ENCODE measurements at places on chromosomes 3 and 15.

- DNase-seq: no peak
Observed at GRCh38 chr15:78155355-78155939, 6.3 kb downstream of the IDH3A start.

- no peak for DNase-seq
Observed at GRCh38 chr3:170367797-170368196, 10.3 kb downstream of the SKIL start.

DNA sequence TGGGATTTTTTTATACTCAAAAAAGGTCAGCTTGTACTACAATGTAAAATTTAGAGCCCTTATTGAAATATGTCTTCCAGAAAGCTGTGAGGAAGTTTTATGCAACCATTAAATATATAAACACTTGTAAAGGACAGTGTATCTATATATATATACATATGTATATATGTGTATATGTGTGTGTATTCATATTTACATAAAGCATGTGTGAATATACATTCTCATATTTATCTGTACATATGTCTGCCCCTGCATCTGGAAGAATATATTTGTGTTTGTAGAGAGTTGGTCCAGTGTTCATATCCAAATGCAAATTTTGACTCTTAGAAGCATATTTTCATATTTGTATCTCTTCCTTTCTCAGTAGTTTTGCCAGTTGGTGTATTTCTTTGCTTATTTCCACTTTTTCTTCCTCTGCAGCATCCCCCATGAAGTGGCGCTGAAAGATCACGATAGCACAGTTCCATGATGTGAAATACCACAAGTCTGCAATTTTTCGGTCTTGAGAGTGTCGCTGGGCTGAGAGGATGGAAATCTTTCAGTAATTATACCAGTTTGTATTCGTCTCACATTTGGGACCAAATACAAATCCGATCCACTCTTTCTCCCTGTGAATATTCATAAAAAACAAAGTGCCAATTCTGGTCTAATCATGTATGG is 311.7 kb upstream of the DPH6 start:
- no peak for DNase-seq

GRCh38 chr15:40430271-40430805 is 10.4 kb upstream of the BAHD1 start:
- no peak for DNase-seq

DNA sequence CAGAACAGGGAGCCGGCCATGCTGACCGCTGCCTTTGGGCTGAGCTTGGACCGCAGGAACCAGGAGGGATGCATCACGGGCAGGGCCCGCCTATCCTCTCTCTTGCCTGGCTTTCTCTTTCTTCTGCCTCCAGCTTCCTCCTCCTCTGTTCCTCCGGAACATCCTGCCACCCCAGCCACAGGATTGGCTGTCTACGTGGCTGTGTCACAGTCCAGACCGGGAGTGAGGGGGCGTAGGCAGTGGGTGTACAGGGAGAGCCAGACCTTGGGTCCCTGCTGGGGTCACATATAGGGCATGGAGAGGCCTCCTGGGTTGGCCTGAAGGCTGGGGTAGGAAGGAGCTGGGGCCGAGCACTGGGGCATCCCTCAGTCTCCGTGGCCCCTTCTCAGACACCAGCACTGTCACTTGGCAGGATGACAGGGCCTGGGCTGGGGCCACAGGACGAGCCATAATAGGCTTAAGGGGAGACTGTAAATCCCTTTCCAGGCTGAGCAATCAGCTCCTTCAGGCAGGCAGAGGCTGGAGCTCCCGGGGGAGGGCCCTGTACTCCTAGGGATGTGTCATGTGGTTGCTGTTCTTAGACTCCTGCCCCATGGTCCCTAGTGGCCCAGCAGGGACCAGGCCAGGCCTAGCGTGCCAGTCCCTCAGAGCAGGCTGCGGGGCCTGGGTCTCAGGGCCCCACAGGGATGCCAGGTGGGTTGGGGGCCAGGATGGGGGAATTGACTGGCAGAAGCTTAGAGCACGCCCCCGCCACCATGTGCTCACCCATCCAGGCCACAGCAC is 25.4 kb downstream of the LINGO1 start:
- DNase-seq: no peak

- no peak for DNase-seq
Observed at GRCh38 chr3:5017925-5018531, 38.8 kb downstream of the BHLHE40 start.

DNA sequence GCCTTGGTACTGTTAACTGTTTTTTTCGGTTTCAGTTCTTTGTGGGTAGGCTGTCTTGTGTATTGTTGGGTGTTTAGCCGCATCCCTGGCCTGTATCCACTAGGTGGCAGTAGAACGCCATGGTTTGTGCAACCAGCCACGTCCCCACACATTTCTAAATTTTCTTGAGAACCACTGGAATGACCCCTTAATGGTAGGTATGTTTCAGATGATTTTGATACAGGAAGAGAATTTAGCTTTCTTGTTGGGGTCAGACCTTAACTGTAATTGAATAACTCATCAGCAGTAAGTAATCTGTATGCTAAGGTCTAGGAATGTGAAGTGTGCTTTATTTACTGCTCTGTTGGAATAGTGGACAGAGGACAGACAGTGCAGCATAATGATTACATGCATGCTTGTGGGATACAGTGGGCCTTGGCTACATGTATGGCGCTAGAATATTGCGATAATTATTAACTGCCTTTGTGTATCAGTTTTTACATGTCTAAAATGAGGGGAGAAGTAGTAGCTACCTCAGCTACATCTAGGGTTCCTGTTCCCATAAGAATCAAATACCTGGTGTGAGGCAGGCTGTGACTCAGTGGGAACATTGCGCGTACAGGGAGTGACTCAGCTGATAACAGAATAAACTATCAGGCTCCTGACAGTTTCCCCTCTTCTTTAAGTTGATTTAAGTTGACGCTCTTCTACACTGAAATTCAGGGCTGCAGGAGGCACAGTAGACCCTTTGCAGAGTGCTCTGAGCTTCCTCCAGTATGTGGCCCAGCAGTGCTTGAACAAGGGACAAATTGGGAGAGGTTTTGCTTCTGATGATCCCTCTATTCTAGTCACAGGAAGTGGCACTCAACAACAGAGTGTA is 25.0 kb upstream of the GPR171 start:
- DNase-seq: peak; percentile 48

DNA sequence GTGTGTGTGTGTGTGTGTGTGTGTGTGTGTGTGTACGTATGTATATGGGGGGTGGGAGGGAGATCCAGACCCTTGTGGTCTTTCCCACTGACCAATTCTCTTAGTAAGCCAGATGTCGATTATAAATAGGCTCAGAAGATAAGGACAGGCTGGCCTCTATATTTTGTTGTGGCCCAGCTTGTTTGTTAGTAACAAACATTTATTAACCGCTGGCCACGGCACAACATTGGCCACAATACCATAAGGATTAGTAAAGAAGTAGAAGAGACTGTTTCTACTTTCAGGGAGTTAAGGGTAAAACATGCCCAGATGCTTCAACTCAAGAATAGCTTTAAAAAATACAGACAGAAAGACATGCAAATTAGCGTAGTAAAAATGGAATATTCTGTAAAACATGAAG is 58.1 kb downstream of the ABHD2 start:
- DNase-seq: no peak

DNA sequence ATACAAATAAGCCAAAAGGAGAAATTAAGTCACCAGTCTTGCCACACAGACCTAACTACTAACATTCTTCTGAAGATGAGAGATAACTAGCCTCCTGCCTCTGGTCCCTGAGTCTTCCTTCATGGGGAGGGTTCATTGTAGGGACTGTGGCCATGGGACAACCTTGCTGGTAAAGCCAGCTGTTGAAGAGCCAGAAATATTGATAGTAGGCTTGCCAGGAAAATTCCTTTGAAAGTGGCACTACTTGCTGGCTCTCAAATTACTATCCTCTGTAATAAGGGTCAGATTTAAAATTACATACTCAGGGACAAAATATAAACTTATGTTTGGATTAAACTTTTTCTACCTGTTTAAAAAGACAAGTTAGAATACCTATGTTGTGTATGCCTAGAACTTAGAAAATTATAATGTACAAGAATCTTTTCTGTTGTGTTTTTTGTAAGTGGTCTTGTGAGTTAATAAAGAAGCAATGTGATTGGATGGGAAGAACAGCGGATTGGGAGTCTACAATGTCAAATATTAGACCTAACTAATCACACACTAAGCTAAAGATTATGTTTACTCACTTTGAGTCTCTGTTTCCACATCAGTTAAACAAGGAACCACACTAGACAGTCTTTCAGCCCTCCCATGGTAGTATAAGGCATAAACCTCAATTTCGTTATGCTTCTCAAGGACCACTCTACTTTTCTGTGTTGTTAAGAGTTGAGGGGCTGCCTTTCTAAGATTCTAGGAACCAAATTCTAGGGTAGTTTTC is 60.0 kb upstream of the TRIM71 start:
- no peak for DNase-seq

DNA sequence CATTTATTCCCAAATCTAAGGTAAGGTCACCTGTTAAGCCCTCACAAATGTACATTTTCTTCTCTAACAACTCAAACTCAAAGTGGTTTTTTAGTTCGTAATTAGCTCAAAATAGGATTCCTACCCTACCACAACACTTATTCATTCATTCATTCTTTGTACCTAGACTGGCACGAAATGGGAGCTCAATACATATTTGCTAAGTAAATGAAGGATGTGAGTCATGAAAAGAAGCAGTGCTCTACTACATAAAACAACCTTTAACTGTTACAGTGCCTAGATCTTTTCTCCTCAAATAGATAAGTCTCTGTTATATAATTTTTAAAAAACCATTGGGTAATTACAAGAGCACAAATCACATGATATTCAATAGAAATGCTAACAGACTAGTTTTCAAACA is 13.1 kb downstream of the RSL24D1 start:
- no peak for DNase-seq

GRCh38 chr3:19662486-19662885 is 271.5 kb downstream of the EFHB start:
- no peak for DNase-seq

DNA sequence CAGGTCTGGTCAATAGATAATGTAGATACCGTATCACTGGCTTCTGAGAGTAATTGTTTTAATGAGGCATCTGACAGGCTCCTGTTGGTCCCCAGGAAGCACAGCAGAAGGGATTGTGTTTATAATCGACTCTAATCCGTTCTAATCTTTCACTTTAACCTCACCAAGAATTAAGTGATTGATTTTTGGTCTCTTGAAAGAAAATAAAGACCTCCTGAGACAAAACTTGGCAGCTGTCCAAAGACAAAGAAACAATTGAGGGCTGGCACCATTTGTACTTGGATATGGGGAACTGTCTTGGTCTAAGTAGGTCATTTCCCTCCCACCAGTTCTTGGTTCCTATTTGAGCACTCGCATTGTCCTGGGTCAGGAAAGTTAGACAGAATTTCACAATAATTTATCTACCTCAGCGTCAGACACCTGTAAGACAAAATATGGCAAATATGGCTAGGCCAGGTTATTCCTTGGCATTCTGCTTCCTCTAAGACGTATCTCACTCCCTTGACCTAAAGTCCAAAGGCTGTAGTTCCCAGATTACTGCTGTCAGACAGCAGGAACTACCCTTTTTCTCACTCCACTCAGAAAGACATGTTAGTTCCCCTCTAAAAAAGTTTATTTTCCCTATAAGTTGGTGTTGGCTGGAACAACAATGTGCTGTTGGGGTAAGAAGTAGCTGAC is 22.7 kb upstream of the CD96 start:
- DNase-seq: no peak

DNA sequence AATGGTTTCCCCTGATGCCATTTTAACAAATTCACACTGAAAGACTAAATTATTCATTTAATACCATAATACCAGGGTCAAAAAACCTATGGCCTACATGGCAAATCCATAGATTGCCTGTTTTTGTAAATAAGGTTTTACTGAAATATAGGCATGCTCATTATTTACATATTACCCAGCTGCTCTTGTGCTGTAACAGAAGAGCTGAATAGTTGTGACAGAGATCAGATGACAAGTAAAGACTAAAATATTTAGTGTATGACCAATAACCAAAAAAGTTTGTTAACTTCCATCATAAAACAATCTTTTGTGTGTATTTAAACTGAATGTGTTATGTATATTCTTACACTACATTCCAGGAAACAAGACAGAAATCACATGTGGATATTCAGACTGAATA is 60.2 kb downstream of the DENND4A start:
- DNase-seq: no peak

- DNase-seq: no peak
Observed at GRCh38 chr3:128548426-128549282, 55.7 kb upstream of the GATA2 start.

- DNase-seq: no peak
Observed at GRCh38 chr15:40054855-40055575, 16.0 kb upstream of the SRP14 start.

- DNase-seq: peak; percentile 93
Observed at GRCh38 chr3:107064405-107065060, 312.7 kb upstream of the CCDC54 start.

GRCh38 chr3:99470841-99471240 is 167.6 kb upstream of the COL8A1 start:
- DNase-seq: no peak

GRCh38 chr3:67685499-67685898 is 31.1 kb upstream of the SUCLG2 start:
- no peak for DNase-seq

DNA sequence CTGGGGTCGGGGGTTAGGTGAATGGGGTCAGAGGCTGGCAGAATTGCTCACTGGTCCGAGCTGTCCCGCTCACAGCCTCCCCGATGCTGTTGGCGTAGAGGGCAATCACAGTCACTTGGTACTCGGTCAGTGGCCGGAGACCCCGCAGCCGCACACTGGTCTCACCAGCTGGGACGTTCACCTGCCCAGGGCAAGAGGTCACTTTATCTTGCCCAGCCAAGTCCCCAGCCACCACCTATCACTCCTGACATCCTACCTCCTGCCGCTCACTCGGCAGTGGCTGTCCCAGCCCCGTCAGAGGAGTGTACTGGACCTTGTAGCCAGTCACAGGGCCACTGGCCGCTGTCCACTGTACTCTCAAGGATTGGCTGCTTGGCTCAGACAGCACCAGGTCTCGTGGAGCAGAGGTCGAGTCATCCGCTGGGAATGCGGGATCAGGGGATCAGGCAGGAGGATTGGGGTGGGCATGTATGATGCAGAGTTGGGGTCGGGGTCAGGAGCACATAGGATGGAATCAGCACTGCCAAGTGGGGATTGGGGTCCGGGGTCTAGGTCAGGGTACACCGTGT is 2.5 kb downstream of the COL7A1 start:
- DNase-seq: no peak

DNA sequence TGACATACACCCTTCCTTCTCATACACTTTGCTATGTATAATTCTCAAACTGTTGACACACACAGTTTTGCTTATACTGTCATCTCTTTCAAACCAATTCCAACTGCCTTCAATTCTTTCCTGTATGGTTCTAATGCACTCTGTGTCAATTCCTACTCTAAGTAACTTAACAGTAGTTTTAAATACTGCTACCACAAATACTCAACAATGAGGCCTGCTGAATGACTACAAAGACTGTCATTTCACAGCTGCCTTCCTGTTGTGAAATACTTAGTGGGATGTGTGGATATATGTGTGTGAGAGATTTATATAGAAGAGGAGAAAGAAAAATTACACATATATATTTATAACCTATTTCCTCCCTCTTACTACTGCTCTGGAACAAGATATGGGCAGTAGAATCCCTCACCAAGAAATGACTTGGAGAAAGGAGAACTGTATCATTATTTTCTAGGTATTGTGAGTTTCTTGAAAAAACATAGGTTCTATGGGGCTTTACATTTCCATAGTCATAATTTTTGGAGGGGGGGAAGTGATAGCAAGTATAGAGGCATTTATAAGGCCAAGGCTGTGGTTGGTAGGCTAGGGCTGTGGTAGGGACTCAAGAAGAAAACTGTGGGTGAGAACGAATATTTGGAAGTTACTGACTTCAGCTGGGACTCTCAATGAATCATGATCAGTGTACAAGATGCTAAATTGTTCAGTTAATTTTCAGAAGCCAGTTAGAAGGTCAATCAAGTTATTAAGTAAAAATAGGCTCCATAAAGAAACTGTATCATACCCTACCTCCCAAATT is 88.7 kb downstream of the ANKRD28 start:
- no peak for DNase-seq
